ENCODE measurements at places on chromosomes 3 and 15.

GRCh38 chr3:36875397-36875796 is 69.5 kb downstream of the TRANK1 start:
- DNase-seq: no peak

DNA sequence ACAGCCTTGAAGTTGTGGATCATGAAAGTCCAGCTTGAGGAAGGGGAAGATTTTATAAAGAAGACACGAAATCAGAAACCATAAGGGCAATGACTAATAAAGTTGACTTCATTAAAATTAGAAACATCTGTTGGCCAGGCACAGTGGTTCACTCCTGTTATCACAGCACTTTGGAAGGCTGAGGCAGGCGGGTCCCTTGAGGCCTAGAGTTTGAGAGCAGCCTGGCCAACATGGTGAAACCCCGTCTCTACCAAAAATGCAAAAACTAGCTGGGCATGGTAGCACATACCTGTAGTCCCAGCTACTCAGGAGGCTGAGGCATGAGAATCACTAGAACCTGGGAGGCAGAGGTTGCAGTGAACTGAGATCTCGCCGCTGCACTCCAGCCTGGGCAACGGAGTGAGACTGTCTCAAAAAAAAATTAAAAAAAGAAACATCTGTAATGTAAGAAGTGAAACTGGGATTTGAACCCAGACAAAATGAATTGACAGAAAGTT is 7.9 kb upstream of the UBXN7 start:
- no peak for DNase-seq

- DNase-seq: no peak
Observed at GRCh38 chr3:126354776-126355175, 2.4 kb downstream of the KLF15 start.

DNA sequence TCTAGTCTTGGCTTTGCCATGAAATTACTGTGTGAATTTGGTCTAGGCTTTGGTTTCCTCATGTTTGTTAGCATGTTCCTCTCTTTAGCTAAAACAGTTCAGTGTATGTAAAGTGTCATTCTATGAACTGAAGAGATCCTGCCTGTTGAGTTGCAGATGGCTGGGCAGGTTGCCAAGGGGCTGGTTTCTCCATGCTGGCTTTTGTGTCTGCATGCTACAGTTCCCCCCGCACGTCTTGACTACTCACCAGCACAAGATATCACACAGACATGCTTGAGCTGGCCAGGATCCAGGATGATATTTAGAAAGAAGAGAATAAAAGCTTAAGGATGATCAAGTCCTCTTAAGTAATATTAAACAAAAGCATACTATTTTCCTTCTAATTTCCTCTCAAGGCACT is 90.2 kb downstream of the CERS3 start:
- no peak for DNase-seq

GRCh38 chr3:126125781-126126251 is 41.9 kb upstream of the SLC41A3 start:
- DNase-seq: no peak

DNA sequence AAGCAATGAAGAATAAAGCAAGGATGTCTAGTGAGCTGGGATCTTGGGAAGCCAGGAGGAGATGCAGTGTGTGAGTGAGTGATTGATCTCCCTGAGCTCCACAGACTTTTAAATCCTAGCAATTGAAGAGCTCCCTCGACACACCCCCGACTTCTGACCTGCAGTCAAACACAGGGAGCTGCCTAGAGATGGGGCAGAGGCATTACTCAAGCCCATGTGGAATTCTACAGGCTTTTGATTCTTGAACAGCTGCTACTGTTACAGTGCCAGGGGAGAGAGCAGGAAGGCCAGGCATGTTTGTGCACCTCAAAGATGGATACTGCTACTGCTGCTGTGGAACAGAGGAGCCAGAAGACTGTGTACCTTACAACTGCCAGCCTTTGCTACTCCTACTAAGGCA is 1403.1 kb upstream of the ALCAM start:
- no peak for DNase-seq

- no peak for DNase-seq
Observed at GRCh38 chr3:10772271-10773161, 43.5 kb upstream of the SLC6A11 start.

DNA sequence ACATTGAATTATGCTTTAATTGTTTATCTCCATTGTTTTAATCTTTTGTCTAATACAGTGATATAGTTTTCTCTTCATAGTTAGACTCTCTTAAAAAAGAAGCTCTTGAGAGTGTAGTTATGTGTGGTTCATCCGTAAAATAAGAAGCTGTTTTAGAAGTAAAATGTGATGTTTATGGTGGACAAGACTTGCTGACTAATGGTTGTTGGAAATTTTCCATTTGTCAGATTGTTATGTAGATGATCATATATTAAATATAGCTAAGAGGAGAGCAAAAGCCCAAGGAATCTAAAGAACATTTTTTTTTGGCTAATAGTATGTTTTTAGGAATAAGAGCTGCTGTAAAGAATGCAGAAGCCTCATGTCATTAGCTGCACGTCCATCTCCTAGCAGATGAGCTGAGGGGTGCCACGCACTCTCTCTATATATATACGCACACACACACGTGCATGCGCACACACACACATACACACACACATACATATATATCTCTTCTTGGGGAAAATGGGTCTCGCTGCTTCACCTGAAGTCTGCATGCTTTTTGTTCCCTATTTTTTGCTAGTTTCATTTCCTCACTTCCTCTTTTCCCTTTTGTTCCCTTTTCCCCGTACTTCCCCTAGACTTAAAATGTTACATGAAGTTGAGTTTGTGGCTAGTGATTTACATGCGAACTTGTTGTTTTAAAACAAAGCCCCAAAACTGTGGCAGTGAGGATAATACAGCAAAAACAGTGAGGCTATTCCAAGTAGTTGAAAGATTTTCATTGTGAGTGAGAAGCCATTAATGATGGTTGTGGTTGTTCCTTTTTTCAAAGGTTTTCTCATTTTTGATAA is 107.8 kb downstream of the MBNL1 start:
- no peak for DNase-seq
